ENCODE measurements at places on chromosomes 6 and 20. TPM values are rescaled to one million over a fixed set of nuclear protein-coding genes. Genes with fewer than 3 reads are reported as not detected.

GRCh38 chr6:153340568-153340967 is 209.5 kb upstream of the RGS17 start:
- H3K36me3 ChIP-seq = no peaks in the 10 kb centered on the region
- H3K27me3 ChIP-seq = no peaks in the 10 kb centered on the region
- DNase-seq = no peak
- H3K4me3 ChIP-seq = no peak overlapping the region

DNA sequence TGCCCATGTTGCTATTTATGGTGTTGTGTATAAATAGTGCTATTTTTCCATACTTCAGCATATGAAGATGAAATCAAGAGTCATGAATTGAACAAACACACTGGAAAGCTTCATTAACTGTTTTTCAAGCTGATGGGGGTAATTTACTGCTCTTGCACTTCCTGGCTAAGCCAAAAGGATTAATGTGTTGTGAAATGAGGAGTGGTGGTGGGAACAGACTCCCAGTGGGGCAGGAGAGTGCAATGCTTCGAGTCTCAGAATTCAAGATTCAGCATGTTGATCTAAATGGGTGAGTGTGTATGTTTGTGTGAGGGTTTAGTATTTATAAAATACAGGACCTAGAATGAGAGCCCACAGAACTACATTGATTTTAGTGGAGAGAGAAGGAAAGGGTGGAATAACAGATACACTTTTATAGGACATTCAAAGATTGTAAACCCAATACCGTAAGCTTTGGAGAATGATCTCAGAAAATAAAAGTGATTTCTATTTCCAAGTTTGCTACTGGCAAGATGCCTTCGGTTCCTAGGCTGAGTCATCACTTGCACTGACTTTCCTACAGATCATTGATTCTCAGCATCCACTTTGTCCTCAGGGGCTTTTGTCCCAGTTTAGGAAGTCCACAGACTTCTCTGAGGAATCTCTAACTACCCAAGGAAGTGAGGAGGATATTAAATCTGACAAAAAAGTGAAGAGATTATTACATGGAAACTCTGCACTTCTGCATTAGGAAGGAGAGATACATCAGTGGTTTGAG is 303.6 kb downstream of the TRDN start:
- no peak for DNase-seq
- no peaks in the 10 kb centered on the region for H3K36me3 ChIP-seq
- no peaks in the 10 kb centered on the region for H3K4me1 ChIP-seq
- no peaks in the 10 kb centered on the region for H3K27me3 ChIP-seq
- no peak overlapping the region for H3K27ac ChIP-seq

DNA sequence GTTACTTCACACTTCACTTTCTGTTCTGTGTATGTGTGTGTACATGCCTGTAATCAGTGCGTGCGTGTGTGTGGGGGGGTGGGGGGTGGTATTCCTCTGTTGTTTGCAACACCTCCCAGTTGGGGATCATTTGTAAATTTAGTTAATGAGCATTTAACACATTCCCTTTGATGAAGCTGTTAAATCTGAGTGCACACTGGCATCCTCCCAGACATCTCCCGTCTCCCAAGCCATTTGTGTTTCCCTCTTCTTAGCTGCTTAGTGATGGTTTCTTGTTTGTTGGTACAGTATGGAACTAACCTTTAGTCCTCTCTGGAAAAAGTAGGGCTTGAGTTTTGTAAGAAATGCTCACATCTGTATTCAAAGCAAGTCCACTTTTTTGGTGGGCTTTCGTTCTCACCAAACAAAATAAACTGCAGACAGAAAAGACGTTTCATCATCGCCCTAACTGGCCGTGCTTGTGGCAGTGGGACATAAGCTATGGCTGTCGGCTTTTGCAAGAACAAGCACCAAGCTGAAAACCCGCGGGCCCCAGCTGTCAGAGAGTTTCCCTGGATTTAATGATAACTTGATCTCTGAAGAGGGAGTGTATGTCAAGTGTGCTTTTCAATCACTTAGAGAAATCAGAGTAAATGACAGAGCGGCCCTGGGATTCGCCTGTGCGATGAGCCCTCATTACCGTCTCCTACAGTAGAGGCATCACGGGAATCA is 54.9 kb upstream of the SASH1 start:
- no peak overlapping the region for H3K27ac ChIP-seq
- no peaks in the 10 kb centered on the region for H3K4me1 ChIP-seq
- H3K27me3 ChIP-seq = no peaks in the 10 kb centered on the region

DNA sequence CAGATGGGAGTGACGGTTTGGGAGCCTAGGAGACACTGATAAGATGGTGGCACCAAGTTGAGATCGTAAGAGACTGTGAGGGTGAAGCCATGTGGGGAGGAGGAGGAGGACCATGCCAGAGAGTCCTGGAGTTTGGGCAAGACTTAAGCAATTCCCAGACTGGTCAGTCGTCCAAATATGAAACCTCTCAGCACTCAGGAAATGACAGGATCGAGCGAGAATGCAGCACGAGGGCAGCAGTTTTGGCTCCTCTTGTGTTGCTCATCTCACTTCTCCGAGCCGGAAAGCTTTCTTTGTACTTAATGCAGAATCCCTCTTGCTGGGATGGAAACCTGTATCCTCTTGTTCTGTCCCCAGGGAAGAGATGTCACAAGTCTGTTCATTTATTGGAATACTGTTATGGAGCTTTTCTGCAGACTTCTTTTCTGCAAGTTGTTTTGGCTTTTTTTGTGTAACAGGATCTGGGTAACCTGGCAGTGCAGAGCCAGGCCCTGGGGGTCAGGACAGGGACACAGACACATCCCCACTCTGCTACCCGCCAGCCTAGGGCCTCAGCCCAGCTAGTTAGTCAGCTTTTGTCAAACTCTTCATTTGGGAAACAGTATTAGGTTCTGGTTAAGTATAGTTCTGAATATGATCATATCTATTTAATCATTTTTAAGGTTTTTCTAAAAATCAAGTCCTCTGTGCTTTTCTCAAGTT is 34.3 kb downstream of the FNDC1 start:
- no peaks in the 10 kb centered on the region for H3K36me3 ChIP-seq
- no peak overlapping the region for H3K4me3 ChIP-seq
- no peak overlapping the region for H3K27ac ChIP-seq
- no peaks in the 10 kb centered on the region for H3K27me3 ChIP-seq
- DNase-seq = no peak

- DNase-seq = no peak
- H3K27me3 ChIP-seq = no peaks in the 10 kb centered on the region
- H3K27ac ChIP-seq = no peak overlapping the region
- H3K4me1 ChIP-seq = peaks cover 3% of the 10 kb centered on the region
Measured at GRCh38 chr6:122838060-122838780, 49.2 kb downstream of the SMPDL3A start.

Gene ENPP1
- polyA plus RNA-seq = 6.9 TPM

All from H1 (cell line).